H9 (cell line): ENCODE measurements at places on chromosomes 6 and 20. TPM values are rescaled to one million over a fixed set of nuclear protein-coding genes. Genes with fewer than 3 reads are reported as not detected.
A peak's percentile ranks its signal among the peaks of the same experiment; 100 is the strongest.

GRCh38 chr20:53402233-53403005 is 191.2 kb downstream of the ZNF217 start:
- no peak overlapping the region for H3K4me3 ChIP-seq
- no peak overlapping the region for H3K27ac ChIP-seq
- no peaks in the 10 kb centered on the region for H3K27me3 ChIP-seq
- H3K4me1 ChIP-seq = no peaks in the 10 kb centered on the region

DNA sequence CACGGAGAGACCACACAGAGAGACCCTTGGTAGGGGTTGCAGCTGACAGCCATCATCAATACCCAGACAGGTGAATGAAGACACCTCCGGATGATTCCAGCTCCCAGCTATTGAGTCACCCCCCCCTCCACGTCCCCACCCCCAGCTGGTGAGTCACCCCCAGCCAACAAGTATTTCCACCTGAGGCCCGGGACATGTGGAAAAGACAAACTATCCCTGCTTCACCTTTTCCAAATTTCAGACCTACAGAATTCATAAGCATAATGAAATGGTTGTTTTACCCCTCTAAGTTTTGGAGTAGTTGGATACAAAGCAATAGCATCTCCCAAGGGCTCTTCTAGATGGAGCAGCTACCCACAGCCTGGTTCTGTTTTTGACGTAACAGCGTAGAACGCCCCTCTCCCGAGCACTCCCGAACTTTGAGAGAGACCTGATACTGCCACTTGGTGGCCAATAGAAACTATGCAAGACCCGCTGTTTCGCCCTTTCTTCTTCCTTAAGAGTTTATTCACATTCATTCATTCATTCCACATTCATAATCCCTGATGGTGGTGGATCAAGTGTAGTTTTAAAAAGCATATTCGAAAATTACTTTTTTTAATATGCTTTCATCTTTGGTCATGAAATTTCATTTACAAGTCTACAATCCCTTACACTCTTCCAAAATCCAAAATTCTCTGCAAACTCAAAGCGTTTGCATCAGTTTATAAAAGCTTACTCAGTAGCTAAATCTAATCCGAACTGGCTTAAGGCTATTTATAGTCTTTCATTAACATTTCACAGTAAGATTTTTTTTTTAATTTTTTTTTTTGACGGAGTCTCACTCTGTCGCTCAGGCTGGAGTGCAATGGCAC is 15.1 kb upstream of the PPP1R16B start:
- no peak overlapping the region for H3K27ac ChIP-seq
- H3K36me3 ChIP-seq = no peaks in the 10 kb centered on the region
- H3K4me3 ChIP-seq = no peak overlapping the region

DNA sequence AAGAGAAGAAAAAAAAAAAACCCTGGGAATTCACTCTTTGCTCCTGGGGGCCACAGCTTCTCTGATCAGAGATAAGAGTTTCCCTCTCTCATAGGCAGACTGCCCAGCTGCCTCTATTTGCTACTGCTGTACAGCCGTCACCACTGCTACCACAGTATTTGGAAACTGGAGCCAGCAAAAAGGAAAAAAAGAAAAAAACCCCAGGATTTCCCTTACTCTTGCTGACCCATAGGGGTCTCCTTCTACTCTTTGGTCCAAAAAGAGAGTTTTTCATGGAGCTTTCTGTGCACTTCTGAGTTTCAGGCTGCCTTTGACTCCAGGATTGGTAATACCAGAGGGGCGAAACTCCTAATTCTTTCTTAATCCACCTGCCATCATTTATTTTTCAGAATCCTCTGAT is 89.7 kb downstream of the MDGA1 start:
- DNase-seq = no peak
- no peaks in the 10 kb centered on the region for H3K27me3 ChIP-seq
- no peak overlapping the region for H3K4me3 ChIP-seq
- H3K4me1 ChIP-seq = no peaks in the 10 kb centered on the region

DNA sequence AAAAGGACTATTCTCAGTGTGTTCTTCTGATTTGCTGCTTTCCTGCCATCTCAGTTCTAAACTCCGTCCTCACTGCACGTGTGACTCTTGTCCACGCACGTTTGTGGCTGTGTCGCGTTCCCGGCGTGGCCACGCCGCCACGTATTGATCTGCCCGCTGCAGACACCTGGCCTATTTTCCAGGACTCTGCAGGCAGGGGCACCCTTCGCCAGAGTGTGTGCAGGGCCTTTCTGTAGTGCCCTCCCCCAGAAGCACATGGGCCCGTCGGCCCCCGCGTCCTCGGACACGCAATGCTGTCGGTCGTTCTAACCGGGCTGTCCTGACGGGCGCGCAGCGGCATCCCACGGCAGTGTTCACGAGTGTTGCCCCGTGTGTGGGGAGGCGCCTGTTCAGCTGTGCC is 87.6 kb downstream of the YTHDF1 start:
- DNase-seq = peak; percentile 22

GRCh38 chr6:129936329-129937165 is 75.4 kb upstream of the TMEM244 start:
- no peaks in the 10 kb centered on the region for H3K36me3 ChIP-seq
- DNase-seq = peak; percentile 50
- H3K27me3 ChIP-seq = no peaks in the 10 kb centered on the region
- H3K27ac ChIP-seq = no peak overlapping the region

GRCh38 chr6:158068893-158069799 is 87.5 kb downstream of the SYNJ2 start:
- no peaks in the 10 kb centered on the region for H3K27me3 ChIP-seq
- no peak for DNase-seq
- H3K36me3 ChIP-seq = 0 out of 2 replicates have a peak, but pooled peaks cover 4% of the 10 kb centered on the region
- H3K27ac ChIP-seq = no peak overlapping the region

DNA sequence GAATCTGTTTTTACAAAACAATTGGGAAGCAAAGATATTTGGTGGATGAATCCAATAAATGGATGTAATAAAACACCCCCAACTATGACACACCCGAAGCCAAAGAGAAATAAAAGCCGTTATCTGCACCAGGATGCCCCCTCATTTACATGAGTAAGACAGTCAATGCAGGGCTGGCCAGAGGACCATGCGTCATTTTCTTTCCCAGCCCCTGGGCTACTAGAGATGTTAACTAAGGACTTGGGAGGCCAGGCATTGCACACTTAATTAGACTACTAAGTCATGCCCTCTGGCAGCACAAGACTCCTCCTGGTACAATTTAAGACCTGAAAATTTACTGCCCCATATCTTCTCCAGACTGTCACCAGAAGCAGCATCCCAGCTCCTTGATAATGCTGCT is 3.2 kb downstream of the LEMD2 start:
- peaks cover 48% of the 10 kb centered on the region for H3K36me3 ChIP-seq
- no peak for DNase-seq
- peaks cover 28% of the 10 kb centered on the region; the same call in 1 of the 2 replicates for H3K4me1 ChIP-seq

GRCh38 chr20:48205281-48205782 is 420.1 kb upstream of the SULF2 start:
- no peaks in the 10 kb centered on the region for H3K4me1 ChIP-seq
- no peak for DNase-seq
- no peak overlapping the region for H3K27ac ChIP-seq
- no peaks in the 10 kb centered on the region for H3K27me3 ChIP-seq

GRCh38 chr6:130913120-130913519 is 85.9 kb downstream of the SMLR1 start:
- H3K27me3 ChIP-seq = no peaks in the 10 kb centered on the region
- peaks cover 16% of the 10 kb centered on the region for H3K36me3 ChIP-seq
- no peak overlapping the region for H3K4me3 ChIP-seq
- H3K4me1 ChIP-seq = no peaks in the 10 kb centered on the region
- no peak overlapping the region for H3K27ac ChIP-seq
- DNase-seq = no peak

- H3K36me3 ChIP-seq = no peaks in the 10 kb centered on the region
- H3K27me3 ChIP-seq = no peaks in the 10 kb centered on the region
- no peak for DNase-seq
- no peaks in the 10 kb centered on the region for H3K4me1 ChIP-seq
Observed at GRCh38 chr20:41218466-41218865, 81.1 kb downstream of the PLCG1 start.

GRCh38 chr20:50831622-50832021 is 36.8 kb downstream of the BCAS4 start:
- DNase-seq = no peak
- H3K4me3 ChIP-seq = no peak overlapping the region
- no peak overlapping the region for H3K27ac ChIP-seq

DNA sequence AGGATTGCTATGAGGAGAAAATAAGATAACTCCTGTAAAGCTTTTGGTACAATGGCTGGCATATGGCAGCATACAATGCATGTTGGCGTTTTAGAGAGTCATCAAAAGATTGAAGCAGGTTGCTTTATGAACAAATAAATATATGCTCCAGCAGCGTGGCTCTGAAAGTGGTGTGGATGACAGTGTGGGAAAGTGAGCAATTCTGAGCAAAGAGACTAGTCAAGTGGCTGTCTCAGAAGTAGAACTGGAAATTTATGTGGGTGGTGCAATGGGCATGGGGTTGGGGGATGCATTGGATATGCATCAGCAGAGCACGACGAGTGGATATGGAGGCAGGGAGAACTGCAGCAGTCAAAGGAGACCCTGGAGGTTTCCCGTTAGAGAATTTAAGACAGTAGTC is 66.2 kb upstream of the PHACTR2 start:
- DNase-seq = no peak
- no peaks in the 10 kb centered on the region for H3K36me3 ChIP-seq
- no peaks in the 10 kb centered on the region for H3K27me3 ChIP-seq

DNA sequence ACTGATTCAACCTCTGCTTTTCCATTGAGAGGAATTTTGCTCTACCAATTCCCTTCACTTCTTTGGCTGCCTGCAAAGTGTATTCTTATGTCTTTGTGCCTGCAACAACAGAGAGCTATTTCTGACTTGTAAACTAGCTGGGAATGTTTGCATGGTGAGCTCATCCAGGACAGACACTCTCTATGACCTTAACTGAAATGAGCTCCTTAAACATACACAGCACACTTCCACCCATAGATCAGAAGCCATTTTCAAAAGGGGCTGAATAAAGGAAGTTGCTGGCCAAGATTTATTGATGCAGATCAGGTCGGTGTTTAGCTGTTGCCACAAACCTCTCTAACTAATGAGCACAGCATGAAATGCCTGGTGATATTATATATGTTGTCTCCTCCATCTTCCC is 377.7 kb downstream of the BTBD9 start:
- H3K4me1 ChIP-seq = peaks cover 11% of the 10 kb centered on the region; the same call in 1 of the 2 replicates
- no peaks in the 10 kb centered on the region for H3K27me3 ChIP-seq
- DNase-seq = no peak
- H3K4me3 ChIP-seq = no peak overlapping the region
- H3K27ac ChIP-seq = peak overlapping the region; percentile 69

DNA sequence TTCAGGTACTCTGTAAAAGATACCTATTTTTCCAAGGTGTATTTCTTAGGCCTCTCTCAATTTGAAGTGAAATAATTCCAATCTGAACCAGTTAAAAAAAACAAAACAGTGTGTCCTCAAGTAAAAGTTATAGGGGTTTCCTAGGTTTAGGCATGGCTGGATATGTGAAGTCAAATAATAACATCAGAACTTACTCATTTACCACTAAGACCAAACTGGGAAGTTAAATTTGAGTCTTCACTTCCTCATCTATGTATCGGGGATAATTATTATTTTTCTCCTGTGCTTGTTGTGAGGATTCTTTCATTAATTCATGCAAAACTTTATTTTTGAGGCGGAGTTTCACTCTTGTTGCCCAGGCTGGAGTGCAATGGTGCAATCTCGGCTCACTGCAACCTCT is 86.2 kb upstream of the PTPRK start:
- H3K27me3 ChIP-seq = no peaks in the 10 kb centered on the region; the same call in 1 of the 2 replicates
- no peaks in the 10 kb centered on the region for H3K36me3 ChIP-seq
- H3K4me3 ChIP-seq = no peak overlapping the region
- H3K27ac ChIP-seq = no peak overlapping the region
- H3K4me1 ChIP-seq = no peaks in the 10 kb centered on the region; the same call in 1 of the 2 replicates
- DNase-seq = no peak

DNA sequence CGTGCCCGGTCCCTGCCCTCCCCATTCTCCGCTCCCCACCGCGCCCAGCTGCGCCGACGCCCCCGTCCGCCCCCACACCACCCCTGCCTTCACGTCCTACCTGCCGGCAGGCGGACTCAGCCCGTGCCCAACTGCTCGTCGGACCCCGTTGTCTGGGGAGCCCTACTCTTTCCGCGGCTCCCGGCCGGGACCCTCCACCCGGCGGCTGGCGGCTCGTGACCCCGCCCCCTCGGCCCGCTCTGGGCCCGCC is at the start of gene SERAC1:
Gene SERAC1, minus strand, starts transcription at position 223 of the 250 bp plus-strand sequence. CDS start 9,899 bp downstream, outside the sequence.
- no peak within 1 kb of the TSS for H3K27ac ChIP-seq
- H3K27me3 ChIP-seq = peaks cover 2% of the 10 kb centered on the region; the same call in 1 of the 2 replicates
- H3K36me3 ChIP-seq = peaks cover 3% of the 10 kb centered on the region; the same call in 1 of the 2 replicates
- H3K4me3 ChIP-seq = peak within 1 kb of the TSS; percentile 86
- H3K4me1 ChIP-seq = peaks cover 6% of the 10 kb centered on the region; the same call in 1 of the 2 replicates

DNA sequence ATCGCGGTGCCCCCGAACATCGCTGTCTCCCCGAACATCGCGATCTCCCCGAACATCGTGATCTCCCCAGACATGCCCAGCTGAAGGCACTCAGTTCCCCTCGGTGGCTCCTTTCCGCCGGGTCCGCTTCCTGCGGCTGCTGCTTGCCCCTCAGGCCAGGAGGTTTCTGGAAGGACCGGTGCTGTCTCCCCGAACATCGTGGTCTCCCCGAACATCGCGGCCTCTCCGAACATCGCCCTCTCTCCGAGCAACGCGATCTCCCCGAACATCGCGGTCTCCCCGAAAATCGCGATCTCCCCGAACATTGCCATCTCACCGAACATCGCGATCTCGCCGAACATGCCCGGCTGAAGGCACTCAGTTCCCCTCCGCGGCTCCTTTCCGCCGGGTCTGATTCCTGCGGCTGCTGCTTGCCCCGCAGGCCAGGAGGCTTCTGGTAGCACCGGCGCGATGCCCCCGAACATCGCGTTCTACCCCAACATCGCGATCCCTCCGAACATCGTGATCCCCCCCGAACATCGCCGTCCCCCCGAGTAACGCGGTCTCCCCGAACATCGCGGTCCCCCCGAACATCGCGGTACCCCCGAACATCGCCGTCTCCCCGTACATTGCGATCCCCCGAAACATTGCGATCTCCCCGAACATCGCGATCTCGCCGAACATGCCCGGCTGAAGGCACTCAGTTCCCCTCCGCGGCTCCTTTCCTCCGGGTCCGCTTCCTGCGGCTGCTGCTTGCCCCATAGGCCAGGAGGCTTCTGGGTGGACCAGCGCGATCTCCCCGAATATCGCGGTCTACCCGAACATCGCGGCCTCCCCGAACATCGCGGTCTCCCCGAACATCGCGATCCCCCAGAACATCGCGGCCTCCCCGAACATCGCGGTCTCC is 808 bp downstream of the ULBP1 start:
- H3K27me3 ChIP-seq = peaks cover 54% of the 10 kb centered on the region
- no peaks in the 10 kb centered on the region for H3K36me3 ChIP-seq
- peak; percentile 50 for DNase-seq

GRCh38 chr6:70666706-70667105 is 977 bp upstream of the SMAP1 start:
- H3K4me3 ChIP-seq = peak overlapping the region; percentile 79; the same call in 2 of the 3 replicates
- no peaks in the 10 kb centered on the region for H3K4me1 ChIP-seq
- no peak overlapping the region for H3K27ac ChIP-seq

- no peak overlapping the region for H3K27ac ChIP-seq
- H3K4me1 ChIP-seq = no peaks in the 10 kb centered on the region
- H3K36me3 ChIP-seq = no peaks in the 10 kb centered on the region; the same call in 1 of the 2 replicates
- no peak for DNase-seq
Observed at GRCh38 chr6:165984729-165985275, 182.8 kb downstream of the TBXT start.

- no peaks in the 10 kb centered on the region for H3K27me3 ChIP-seq
- no peak overlapping the region for H3K27ac ChIP-seq
- no peaks in the 10 kb centered on the region for H3K36me3 ChIP-seq
- H3K4me3 ChIP-seq = no peak overlapping the region
- DNase-seq = no peak
Observed at GRCh38 chr6:89010825-89011224, 47.4 kb upstream of the RNGTT start.

MATN4 gene
- total RNA-seq = 0.11 TPM in 1 of 2 replicates, not detected in the other

MUC21 gene
- not detected in 2 replicates for total RNA-seq

FAM209A gene
- 0.24 TPM in 1 of 2 replicates, not detected in the other for total RNA-seq

DCDC2 gene
- total RNA-seq = 0.57 and 0.59 TPM in 2 replicates

PPP1R3G gene
- total RNA-seq = not detected in 2 replicates

OPRM1 gene
- not detected in 2 replicates for total RNA-seq

L3MBTL3 gene
- 4.7 and 7.8 TPM in 2 replicates for total RNA-seq
